ENCODE measurements at places on chromosomes 2 and 18.

GRCh38 chr2:54429811-54430551 lies 26.1 kb upstream of the SPTBN1 start:
- no peak for DNase-seq

DNA sequence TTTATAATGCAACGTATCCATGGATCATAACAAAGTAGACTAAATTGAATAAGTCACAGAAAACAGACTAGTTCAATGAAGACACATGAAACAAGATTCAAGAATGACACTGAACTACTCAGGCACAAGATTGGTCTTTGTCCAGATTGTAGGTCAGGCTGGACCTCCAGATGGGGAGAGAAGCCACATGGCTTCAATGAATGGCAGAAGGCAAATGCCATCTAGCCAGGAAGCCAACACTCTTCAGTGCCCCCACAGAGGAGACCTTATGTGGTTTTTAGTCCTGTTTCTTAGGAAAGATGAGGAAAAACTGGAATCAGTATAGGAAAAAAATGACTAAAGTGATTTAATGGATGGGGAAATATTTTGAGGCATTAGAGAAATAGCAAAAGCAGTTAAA lies 43.1 kb downstream of the BOD1L2 start:
- no peak for DNase-seq

- DNase-seq, result no peak
Measured at GRCh38 chr18:69490072-69490471, 89.4 kb downstream of the DOK6 start.

GRCh38 chr18:13409997-13410396 lies 191.4 kb downstream of the LDLRAD4 start:
- no peak for DNase-seq

DNA sequence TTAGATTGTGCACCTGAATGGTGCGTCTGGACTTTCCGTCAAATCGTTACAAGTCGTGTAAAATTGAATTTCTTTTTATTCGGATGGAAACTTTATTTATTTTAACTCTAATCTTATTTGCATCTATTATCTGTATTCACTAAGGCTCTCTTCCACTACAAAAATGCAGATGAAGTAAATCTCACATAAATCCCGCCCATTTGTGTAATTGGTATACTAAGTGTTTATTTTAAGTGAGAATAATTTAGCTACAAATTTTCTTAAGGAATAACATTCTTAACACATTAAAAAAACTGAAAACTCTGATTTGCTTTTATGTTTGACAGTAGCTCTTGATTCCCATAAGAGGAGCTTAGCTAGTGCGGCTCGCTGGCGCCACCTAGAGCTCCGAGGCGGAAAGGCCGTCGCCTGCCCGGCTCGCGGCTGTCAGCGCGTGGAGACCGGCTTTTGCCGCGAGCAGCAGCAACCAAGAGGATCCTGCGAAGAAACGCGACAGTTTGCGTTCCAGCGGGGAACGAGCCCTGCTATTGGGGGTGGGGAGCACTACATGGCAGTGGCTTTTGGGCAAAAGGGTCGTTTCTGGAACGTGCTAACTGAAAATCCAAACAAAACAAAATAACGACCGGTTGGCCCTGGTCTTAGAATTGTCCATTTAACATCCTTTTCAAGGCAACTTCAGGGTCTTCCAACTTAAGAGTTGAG lies 6.7 kb downstream of the SP9 start:
- DNase-seq, result peak; percentile 75

DNA sequence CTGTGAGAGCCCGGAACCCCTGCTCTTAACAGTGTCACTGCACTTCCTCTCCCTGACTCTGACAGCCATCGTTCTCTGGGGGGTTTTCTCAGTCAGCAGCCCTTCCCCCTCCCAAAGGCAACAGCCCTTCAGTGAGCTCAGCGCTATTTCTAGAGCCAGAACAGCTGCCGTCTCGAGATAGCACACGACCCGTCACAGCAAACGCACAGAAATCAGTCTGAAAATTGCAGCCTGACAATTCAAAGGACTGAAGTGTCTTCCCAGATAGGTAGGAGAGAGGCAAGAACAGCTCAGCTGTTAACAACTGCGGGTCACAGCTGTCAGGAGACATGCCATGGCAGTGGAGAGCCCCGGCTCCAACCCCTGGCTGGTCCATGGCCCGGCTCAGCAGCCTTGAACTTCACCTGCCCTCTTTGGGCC lies 45.4 kb downstream of the ST8SIA5 start:
- DNase-seq, result no peak

GRCh38 chr2:65800998-65801397 lies 368.6 kb upstream of the SPRED2 start:
- no peak for DNase-seq

- DNase-seq, result no peak
Measured at GRCh38 chr2:3644891-3645605, 13.0 kb upstream of the ALLC start.

- DNase-seq, result no peak
Measured at GRCh38 chr2:143481237-143481623, 352.0 kb downstream of the ARHGAP15 start.

DNA sequence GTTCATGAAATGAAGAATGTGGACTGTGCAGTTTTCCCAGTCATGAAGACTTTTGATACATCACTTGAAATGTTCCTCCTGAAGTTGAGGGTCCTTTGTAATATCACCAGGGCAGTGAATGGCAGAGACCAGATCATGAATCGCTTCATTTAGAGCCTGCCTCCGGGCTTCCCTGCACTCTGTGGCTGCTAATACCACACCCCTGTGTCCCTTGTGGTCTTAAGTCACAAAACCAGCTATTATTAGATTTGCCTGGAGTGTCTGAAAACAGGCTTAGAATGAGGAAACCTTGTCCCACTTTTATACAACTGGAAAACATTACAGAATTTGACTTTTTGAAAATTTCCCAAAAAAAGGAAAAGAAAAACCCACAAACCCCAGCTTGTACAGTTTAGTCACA lies 147.9 kb downstream of the MGAT5 start:
- DNase-seq, result no peak

- DNase-seq, result no peak
Measured at GRCh38 chr18:70377317-70377799, 88.5 kb downstream of the SOCS6 start.

DNA sequence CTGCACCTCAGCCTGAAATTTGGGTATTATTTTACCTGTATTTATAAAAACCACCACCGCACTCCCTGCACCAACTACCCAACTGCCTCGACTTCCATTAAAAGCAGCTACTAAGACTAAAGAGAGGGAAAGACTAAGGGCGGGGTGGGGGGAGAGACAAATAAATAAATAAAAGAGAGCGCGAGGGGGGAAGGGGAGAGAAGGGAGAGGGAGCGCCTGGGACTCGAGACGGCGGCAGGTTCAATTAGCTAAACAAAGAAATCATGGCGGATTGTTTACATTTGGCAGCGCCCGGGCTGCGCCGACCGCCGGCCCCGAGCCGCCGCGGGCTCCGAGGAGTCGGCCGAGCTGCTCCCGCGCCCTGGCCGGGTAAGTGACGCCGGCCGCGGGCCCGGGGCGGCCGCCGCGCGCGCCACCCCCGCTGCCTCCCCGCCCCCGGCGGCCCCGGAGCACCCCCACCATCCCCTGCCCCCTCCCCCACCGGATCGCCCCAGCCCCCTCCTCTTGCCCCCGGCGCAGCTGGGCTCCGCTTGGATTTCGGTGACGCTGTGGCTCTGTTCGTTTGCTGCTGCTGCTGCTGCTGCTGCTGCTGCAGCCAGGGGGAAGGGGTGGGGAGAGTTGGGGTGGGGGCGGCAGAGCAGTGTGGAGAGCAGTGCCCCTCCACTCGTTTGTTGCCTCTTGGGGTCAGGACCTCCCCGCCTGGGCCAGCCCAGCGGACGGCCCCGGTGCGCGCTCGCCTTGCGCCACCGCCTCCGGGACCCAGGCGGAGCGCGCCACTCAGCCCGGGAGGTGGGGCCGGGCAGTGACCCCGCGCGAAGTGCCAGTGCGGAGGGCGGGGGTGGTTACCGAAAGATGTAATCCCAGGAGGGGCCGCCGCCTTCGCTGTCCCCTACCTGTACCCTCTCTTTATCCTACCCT lies 187.2 kb upstream of the FANCL start:
- peak; percentile 62 for DNase-seq

All from COR-L47 (cell line).